RPMI7951 (cell line): ENCODE measurements at places on chromosomes 4 and X.

GRCh38 chrX:24226176-24226575, 76.6 kb downstream of the ZFX start:
- no peak for DNase-seq

DNA sequence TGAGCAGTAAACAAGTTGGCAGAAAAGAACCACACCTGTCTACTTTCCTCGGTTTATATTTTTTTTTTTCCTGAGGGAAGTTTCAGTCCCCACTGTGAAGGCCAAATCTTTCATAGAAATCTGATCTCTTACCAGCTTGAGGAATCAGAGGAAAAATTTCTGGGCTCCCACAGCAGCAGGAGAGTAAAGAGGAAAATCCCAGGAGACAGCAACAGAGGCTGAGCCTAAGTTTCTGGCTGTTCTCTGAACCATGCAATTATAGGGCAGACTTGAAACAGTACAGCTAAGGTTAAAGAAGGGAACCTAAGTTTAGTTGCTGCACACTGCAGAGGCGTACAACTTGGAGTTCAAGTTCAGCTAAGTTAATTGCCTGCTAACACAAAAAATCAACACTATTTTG, 1090.9 kb upstream of the INTU start:
- DNase-seq: no peak

DNA sequence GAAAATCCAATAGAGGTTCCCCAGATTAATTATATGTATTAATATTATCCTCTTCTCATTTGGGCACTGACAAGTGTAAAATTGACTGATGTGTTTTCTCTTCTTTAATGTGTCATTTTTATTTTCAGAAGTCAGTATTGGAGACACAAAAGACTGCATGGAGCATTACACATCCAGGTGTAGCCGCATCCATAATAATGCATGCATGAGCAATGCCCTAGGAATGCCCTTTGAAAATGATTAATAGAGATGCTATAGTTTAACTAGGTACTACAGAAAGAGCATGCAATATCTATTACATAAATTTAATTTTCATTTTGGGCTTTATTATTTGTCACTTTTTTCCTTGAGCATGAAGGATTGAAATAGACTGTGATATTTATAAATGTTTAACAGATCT, 509.9 kb downstream of the SPOCK3 start:
- no peak for DNase-seq

- no peak for DNase-seq
Measured at GRCh38 chr4:172168888-172169287, 355.7 kb downstream of the GALNTL6 start.

GRCh38 chr4:19514276-19515070, 737.2 kb upstream of the SLIT2 start:
- no peak for DNase-seq

- no peak for DNase-seq
Measured at GRCh38 chr4:177737387-177737940, 295.2 kb upstream of the AGA start.
